LHCN-M2 (cell line): ENCODE measurements at places on chromosomes 4 and X.

- DNase-seq = no peak
Measured at GRCh38 chr4:70749313-70749712, 27.5 kb downstream of the RUFY3 start.

- DNase-seq = no peak
Measured at GRCh38 chr4:140251571-140251970, 97.6 kb upstream of the MAML3 start.

DNA sequence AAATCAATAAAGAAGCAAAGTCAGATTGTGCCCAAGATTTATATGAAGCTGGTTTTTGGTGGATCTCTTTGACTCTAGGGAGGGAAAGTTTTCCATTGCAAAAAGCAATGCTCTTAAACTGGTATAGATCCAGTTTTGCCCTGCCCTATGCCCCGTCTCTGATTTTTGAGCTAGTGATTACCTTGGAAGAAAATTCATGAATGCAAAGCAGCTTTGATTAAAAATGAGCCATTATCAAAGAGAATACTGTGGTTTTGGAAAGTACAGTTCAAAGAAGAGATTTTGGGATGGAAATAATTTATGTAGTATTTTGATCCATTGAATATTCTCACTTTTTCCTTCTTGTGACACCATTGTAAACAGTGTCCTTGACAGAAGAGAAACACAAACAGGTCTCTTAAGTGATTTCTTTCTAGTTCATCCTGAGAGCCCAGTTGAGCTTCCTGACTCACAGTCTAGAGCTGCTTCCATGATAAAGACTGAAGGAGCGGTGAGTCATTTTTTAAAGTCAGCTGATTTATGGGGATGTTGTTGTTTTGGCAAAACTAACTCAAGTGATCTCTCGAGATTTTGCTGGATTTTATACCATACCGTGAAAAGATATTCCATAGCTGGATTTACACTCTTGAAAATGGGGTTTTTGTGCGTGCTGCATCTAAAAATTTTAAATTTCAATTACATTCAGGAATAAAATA lies 76.7 kb downstream of the AFF1 start:
- peak; percentile 87 for DNase-seq

GRCh38 chr4:104064646-104065577 lies 345.1 kb upstream of the TACR3 start:
- DNase-seq = peak; percentile 17

DNA sequence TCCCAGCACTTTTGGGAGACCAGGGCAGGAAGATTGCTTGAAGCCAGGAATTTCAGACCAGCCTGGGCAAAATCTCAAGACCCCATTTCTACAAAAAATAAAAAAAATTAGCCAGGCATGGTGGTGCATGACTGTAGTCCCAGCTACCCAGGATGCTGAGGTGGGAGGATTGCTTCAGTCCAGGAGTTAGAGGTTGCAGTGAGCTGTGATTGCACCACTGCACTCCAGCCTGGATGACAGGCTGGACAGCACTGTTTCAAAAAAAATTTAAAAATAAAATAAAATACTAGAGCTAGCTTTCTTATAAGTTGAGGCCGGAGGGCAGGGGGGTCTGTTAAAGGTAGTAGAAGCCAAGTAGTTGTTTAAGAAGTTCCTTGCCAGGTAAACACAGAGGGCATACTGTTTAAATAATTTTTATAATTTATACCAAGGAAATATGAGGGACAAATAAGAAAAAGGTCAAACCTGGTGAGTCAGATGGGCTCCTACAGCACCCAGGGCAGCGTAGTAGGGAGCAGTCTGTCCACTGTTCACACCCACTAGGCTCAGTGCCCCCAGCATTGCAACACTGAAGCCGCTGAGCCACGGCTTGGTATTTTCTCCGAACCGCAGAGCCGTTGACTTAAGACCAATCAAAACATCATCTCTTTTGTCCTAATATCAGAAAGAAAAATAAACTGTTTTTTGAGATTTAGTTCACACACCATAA lies 17.3 kb downstream of the COQ2 start:
- peak; percentile 67 for DNase-seq

GRCh38 chr4:15420642-15421041 lies 7.2 kb upstream of the C1QTNF7 start:
- peak; percentile 89 for DNase-seq

DNA sequence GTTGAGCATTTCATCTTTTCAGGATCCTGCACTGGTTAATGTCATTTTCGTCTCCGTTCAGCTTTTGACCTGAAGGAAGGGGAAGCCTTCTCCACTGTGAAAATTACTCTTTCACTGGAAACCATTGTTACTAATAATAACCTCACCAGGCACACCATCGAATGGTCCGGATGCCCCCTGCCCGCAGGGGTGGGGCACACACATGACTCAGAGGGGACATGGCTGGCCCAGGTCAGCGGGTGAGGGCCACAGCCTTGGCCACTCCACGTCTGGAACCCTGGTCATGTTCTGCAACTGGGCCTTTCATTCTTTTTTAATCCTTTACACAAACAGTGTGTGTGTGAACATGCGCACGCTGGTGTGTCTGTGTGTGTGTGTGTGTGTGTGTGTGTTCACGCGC lies 191.8 kb downstream of the BCOR start:
- DNase-seq = peak; percentile 52

DNA sequence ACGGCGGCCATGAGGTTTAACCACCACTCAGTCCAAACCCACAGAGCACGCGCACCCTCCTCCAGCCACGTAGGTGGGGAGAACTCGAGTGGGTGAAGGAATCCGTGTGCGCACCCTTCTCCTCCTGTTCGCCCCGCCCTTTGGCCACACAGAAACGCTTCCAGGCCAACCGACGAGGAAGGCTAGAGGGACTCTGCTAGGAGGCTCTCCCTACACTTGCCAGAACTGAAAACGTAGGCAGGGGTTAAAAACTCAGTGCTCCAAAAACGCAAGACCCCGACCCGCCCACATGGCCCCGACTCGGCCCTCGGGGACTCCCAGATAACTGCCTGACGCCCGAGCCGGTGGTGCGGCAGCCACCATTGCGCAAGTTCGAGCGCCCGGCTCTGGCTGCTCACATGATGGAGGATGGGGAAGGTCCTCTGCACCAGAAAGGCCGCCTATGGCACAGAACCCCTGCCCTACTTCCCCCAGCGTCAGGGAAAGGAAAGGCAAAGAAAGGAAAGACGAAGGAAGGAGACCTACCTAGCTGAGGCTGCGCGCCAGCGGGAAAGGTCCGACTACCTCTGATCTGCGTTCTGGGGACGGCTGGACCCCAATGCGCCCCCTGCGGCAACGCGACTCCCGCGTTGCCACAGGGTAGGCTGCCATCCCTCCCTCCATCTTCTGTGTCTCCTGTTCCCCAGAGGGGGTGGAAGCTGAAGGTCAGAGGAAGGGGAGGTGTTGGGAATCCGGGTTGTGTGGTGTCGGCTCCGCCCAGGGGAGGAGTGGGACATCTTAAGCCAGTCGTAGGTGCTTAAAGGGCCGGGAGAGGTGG lies 201.9 kb upstream of the AGTR2 start:
- peak; percentile 59 for DNase-seq

DNA sequence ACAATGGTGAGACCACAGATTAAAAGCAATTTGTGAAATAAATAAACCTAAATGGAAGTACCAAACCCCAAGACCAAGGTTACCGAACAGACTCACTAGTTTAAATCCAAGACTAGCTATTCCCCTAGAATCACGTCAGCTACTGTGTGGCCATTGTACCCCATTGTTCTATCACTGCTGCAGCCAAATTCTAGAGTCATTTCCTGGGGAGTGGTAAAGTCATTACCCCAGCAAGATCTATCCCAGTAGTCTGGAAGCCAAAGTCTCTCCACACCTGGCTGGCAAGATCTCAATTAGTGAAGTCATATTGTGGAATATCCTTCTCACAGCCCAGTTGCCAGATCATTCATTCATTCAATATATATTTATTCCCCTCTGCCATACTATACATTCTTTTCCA lies 67.5 kb downstream of the PHOX2B start:
- DNase-seq = no peak

DNA sequence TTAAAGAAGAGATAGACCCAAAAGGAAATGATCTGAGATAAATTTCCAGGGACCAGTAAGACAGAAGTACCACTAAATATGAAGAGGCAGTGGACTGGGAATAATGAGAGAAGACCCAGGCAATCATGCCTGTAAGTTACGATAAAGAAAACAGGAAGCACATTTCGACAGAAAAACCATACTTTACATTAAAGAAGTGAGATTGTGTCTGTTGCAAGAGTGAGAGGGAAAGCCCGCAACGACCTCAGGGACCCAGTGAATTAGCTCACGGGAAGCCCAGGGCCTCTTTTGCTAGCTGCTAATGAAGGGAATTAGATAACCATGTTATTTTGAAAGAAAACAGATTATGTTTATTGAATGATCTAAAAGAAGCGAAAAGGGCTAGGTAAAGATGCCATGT lies 28.9 kb upstream of the ACSL1 start:
- DNase-seq = no peak

GRCh38 chrX:155441097-155441496 lies 17.3 kb downstream of the F8A3 start:
- DNase-seq = no peak

DNA sequence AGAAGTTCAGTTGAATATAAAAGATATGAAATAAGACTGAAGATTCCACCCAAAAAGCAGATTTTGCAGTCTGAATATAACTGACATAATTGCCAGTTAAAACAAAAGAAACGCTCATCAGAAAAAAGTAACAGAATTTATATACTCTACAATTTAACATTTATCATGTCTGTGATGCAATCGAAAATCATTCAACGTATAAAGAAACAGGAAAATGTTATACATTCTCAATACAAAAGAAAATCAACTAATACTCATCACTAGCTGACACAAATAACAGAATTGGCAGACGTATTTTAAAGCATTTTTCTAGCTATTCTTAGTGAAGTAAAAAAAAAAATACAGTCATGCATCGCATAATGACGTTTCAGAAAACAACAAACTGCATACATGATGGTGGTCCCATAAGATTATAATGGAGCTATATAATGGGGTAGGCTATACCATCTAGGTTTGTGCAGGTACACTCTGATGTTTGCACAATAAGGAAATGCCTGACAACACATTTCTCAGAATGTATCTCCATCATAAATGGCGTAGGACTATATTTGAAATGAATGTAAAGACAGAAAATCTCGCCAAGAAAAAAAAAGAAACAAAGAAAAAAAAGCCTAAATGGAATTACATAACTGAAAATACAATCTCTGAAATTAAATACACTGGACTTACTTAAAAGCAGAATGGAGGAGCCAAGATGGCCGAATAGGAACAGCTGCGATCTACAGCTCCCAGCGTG lies 34.3 kb downstream of the OR13H1 start:
- DNase-seq = no peak

GRCh38 chr4:183322326-183322725 lies at the start of gene CLDN24:
TSS of gene CLDN24 (minus strand) at chr4:183322426. CDS start at chr4:183322426, 0 bp downstream.
- no peak for DNase-seq

GRCh38 chr4:165909947-165910346 lies 36.9 kb downstream of the TLL1 start:
- no peak for DNase-seq

- DNase-seq = no peak
Measured at GRCh38 chr4:70688795-70689231, 481 bp downstream of the UTP3 start.

DNA sequence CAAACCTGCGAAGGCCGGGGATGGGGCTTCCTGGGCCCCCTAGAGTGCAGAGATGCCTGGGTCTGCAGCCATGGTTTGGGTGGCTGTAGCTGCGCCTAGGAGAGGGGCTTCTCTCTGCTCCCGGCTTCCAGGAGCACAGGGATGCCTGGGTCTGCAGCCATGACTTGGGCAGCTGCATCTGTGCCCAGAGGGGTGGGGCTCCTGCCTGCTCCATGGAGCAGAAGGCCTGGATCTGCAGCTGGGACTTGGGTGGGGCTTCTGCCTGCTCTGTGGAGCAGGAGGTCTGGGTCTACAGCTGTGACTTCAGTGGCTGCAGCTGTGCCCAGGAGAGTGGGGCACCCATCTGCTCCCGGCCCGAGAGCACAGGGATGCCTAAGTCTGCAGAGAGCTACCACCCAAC lies 20.8 kb downstream of the SPON2 start:
- DNase-seq = no peak

GRCh38 chr4:140427106-140427918 lies at the start of gene CLGN:
TSS of gene CLGN (minus strand) at chr4:140427648. CDS start at chr4:140413078, 14,570 bp downstream.
- DNase-seq = peak; percentile 15

- no peak for DNase-seq
Measured at GRCh38 chr4:167109859-167110258, 124.4 kb downstream of the SPOCK3 start.

DNA sequence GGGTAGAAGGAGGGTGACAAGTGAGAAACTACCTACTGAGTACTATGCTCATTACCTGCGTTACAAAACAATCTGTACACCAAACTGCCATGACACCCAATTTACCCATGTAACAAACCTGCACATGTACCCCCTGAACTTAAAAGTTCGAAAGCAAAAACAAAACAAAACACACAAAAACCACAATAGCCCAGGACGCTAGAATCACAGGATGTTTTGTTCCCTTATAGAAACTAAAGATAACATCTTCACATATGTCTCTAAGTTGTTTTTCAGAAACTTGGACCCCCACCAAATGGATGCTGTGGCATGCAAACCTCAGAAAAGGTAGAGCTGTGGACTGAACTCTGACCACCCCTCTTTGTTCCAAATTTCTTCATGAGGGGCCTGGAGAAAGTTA lies 25.2 kb upstream of the PNMA5 start:
- no peak for DNase-seq

GRCh38 chrX:39755143-39756032 lies 342.4 kb downstream of the BCOR start:
- DNase-seq = peak; percentile 89

GRCh38 chrX:74179990-74180389 lies 124.0 kb upstream of the ZCCHC13 start:
- no peak for DNase-seq

- no peak for DNase-seq
Measured at GRCh38 chrX:65720381-65720964, 53.0 kb downstream of the MSN start.

GRCh38 chr4:20816287-20816686 lies 116.0 kb downstream of the PACRGL start:
- no peak for DNase-seq

DNA sequence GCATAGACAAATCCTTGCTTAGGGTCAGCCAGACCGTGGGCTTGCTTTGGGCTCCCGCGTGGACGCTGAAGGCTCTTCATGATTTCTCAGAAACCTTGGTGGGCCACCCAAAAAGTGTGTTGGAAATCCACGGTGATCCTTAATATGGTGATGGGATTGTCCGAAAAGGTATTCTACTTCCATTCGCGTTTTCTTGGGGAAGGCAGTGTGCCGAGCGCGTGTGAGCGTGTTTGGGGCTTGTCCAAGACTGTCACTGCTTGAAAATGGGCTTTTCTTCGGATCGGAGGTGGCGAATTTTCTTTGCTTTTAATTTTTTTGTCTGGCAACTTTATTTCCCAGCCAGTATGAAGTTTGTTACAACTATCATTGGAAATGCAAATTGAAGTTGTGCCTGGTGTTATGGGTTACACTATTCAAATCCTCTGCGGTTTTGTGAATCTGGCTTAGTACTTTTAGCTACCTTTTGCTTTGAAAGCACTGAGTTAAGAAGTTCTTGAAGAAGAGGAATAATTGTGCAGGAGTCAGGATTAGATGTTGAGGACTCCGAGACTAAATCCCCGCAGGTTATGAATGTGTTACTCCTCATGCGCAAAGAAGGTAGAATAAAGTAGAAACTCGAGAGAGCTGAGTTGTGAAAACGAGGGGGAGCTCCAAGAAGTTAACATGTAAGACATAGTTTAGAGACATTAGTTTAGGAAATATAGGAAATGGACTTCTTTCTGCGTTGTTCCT lies 3.2 kb downstream of the SPRY1 start:
- no peak for DNase-seq
